GOT3 (cell line): ENCODE measurements at places on chromosomes 4 and X.
A peak's percentile ranks its signal among the peaks of the same experiment; 100 is the strongest.

DNA sequence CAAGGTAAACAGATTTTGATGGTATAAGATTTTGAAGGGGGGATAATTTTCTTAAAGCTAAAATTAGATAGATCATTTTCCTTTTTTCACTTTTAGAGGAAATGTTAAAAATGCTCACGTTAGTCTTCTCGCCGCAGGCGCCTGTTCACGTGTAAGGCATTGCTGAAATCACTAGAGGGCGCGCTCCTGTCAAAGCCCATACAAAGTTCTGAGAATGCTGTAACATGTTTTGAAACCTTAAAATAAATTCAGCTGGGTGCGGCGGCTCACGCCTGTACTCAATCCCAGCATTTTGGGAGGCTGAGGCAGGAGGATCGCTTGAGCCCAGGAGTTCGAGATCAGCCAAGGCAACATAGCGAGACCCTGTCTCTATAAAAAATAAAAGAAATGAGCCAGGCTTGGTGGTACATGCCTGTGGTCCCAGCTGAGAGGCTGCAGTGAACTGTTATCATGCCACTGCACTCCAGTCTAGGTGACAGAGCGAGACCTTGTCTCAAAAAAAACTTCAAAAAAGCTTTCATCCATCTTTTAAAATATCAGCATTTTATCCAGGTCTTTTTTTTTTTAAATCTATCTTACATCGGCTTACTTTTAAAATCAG, 138.0 kb downstream of the RBMX2 start:
- DNase-seq, result peak; percentile 3

- no peak for DNase-seq
These were observed 13.1 kb upstream of the PARM1 start for GRCh38 chr4:74919783-74920182.

DNA sequence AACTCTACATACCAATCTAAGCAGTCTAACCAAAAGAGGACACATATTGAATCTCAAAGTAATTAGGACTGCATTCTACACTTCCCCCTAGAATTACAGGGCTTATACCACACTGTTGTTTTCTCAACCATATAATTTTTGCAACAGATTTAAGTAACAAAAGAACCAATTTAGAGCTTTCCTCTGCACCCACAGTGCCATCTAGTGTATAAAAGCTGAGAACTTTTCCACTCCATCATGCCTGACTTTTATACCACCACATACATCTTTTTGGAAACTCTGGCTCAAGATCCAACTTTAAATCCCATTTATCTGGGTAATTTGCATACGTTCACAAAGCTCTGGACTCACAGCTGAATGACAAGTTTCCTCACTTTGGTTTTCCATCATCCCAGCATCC, 99.5 kb downstream of the EFHC2 start:
- DNase-seq, result no peak

DNA sequence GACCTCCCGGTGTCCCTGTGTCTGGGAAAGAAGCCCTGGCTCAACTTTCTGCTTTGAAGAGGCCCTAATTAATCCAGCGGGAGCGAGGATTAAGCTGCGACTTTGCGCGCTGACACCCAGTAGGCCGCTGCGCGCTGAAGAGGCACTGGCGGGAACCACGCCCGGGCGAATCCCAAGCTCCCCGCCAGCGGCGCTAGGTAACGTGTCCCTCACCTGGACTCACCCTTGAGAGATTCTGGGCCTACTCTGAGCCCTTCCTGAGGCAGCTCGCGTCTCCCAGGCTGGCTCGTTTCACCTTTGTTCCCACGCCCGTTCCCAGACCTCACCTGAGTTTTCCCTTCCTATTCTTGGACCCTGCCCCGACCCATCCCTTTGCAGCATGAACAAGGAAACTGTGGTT, 616 bp upstream of the KLHL34 start:
- DNase-seq, result no peak

GRCh38 chr4:156109943-156110900, 156.6 kb upstream of the CTSO start:
- no peak for DNase-seq

GRCh38 chrX:40326186-40326965, 228.6 kb upstream of the BCOR start:
- no peak for DNase-seq

DNA sequence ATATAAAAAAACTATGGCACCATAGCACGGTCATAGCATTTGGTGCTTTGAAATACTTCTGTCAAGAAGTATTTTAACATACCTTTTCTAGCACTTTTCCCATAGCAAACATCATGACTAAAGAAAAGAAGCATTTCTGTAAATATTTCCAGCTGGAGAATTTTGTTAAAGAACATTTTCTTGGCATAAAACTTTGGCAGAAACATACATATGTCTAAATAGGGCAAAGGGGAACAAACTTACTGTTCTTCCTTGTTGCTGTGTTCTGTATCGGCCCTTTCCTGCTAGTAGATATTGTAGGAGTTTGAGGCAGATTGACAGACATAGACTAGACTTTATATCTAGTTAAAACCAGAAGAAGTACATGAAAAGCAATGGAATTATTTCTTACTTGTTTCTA, 2368.5 kb downstream of the PCDH7 start:
- DNase-seq, result no peak

GRCh38 chrX:15321447-15321846, 6.0 kb upstream of the ASB11 start:
- no peak for DNase-seq

- DNase-seq, result no peak
These were observed 45.2 kb downstream of the ZNF674 start for GRCh38 chrX:46500054-46500453.

DNA sequence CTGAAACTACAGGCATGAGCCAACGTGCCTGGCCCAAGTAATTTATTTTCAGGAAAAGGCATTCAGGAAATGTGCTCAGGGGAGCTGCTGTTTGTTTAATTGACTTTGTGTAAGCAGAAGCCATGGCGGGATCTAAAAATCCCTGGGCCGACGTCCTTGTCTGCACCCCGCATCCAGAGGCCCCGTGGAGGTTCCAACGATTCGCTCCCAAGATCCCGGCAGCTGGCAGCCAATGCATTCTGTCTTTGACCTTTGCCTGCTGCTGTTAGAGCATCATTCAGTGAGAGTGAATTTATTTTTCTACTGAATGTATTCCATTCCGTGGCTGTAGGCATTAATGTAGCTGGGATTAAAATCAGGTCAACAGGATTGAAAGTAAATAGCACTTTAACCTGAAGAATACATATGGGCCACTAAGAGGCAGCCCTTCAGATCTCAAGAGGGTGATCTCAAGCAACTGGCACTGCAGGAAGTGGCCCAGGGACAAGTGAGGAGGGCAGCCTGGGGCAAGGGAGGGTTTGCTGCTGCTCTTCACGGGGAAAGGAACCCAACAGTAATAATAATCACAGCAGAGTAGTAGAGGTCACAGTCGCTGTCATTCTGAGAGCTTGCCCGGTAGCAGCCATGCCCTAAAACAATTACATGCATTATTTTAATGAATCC, 75.2 kb downstream of the PSAPL1 start:
- no peak for DNase-seq

DNA sequence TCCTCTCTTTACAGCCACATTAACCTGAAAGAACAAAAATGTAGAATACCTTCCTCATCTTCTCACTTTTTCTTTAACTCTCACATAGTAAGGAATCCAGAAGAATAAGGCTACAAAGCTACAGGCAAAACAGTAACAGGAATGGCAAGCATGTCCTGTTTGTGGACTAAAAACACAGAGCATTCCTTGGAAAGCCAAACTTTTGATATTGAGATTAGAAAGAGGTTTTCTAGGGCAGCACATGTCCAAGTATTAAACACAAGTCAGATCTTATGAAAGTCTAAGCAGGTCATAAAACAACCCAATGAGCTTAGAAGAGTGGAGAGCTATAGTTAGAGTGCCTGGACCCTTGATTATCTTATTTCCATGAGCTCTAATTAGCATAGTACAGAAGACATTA, 58.2 kb upstream of the FAM9C start:
- no peak for DNase-seq

GRCh38 chr4:57544811-57545654, 434.8 kb upstream of the IGFBP7 start:
- no peak for DNase-seq

DNA sequence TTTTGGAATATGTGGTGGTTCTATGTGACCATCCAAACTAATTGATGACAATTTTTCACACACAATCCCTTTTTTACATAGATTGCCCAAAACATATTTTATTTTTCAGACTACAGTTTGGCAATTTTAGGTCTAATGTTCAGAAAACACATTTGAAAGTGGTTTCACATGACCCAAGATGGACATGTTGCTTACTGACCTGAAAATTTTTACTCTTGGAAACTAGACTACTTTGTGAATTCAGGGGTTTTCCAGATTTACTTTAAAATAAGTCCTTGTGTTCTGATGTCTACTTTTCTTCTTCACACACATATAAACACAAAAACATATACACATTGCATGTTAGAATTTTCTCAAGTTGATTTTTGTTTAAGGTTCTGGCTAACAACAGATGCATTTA, 79.5 kb downstream of the HMGB2 start:
- no peak for DNase-seq

GRCh38 chrX:8424912-8425311, 39.7 kb upstream of the VCX3B start:
- DNase-seq, result no peak

GRCh38 chr4:1565598-1566295, 118.4 kb downstream of the FAM53A start:
- DNase-seq, result no peak

DNA sequence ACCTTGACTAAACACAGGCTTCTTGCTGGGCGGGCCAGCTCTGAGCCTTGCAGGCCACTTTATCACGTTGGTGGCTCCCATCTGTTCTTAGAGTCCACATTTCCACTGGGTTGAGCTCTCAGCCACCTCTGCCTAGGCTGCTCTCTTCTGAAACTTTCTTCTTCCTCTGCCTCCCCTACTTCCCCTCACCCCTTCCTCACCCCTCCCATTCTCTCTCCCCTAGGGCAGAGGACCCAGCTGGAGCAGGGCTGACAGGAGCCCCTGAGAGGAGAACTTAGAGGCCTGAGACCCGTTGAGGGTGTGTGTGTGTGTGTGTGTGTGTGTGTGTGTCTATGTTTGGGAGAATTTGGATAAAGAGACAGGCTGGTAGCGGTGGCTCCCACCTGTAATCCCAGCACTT, 19.9 kb upstream of the TMSB4X start:
- DNase-seq, result no peak

DNA sequence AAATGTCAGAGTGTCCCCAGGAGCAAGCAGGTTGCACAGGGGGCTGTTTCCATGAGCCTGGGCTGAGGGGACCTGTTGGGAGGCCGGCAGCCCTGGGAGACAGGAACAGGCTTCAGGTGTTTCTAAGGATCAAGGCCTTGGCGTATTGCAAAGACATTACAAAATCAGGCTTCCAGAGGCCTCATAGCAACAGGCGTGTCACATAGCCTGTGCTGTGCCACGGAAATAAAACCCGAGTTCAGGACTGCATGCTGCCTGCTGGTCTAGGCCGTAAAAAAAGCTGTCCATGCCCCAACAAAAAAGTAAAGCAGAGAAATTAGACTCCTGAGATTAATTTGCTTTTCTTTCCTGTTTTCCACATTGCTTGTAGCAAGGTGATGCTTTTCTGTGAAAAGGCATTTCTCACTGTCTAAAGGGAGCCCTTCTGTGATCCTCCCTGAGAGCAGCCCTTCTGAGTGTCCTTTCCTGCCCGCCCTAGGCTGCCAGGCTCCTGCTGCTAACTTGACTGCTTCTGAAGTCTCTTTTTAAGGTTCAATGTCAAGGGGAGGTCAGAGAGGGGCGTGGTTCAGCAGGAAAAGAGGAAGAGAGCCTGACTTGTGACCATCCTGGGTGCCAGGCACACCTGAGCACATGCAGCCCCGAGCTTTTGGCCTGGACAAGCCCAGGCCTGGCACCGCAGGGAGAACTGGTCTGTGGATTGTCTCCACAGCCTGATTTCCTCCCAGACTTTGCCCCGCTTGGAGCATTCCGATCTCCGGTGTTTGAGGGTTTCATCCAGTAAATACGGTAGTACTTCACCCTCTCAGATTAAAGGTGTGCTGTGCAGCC, 21.3 kb downstream of the SHROOM2 start:
- no peak for DNase-seq

GRCh38 chr4:19577097-19577496, 674.6 kb upstream of the SLIT2 start:
- no peak for DNase-seq

DNA sequence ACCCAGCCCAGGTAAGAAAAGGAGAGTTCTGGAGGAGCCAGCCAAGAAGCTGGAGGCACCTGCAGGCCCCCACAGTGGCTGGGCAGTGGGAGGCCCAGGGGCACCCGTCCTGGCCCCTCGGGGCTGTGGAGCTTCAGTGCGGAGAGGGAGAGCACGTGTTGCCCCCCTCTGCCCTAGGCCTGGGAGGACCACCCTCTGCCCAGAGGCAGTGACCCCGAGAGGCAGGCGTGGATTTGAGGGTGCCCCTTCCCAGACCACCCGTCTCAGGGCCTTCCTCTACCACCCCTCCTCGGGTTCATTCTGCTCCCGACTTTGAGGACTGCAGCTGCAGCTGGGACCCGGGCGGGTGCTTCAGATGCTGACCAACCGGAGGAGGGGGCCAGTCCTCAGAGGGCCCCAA, 12.1 kb upstream of the HGFAC start:
- DNase-seq, result no peak

DNA sequence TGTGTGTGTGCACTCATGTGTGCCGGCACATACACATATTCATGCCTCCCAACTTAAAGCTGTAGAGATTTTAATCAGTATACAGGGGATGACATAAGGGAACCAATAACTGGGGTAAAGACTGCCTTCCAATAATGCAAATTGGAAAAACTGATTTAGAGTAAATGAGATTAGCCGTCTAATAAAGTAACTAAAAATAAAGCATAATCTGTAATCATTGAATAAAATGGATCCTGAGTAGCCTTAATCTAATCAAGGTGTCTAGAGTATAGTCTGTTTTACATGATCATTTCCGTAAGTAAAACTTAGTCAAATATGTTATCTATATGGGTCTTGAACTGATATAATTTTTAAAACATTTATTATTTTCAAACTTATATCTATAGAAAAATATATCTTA, 925.8 kb downstream of the FSTL5 start:
- DNase-seq, result no peak

- no peak for DNase-seq
These were observed 9.1 kb upstream of the RNF4 start for GRCh38 chr4:2459589-2460349.

- no peak for DNase-seq
These were observed 128.5 kb upstream of the CYSLTR1 start for GRCh38 chrX:78455901-78456300.

GRCh38 chr4:41257906-41258305, 1.2 kb downstream of the UCHL1 start:
- DNase-seq, result no peak

GRCh38 chr4:17781300-17782287, at the start of gene FAM184B:
Gene FAM184B, minus strand, starts transcription at chr4:17781621. Its CDS starts 322 bp downstream, at chr4:17781299.
- no peak for DNase-seq

- DNase-seq, result no peak
These were observed 7.3 kb upstream of the GSX2 start for GRCh38 chr4:54092405-54093323.

DNA sequence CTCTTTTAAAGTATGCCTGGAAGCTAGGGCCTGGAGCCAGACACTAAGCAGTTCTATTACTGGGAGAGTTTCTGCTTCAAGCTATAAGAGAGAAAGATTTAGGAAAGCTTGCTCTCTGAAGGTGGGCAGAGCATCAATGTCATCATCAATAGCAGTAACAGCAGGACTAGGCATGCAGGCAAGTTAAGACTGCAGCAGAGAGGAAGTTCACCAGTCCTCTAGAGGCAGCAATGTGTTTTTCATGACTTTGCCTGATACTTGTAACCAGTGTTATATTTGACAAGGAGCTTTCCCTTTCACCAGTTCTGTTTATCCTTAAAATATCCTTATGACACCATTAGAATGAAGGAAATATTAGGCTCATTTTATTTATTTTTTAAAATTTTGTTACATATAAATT, 237.9 kb downstream of the KCTD8 start:
- no peak for DNase-seq
